Uterus (tissue), 4 donors: ENCODE measurements at places on chromosomes 12 and 14. TPM values are rescaled to one million over a fixed set of nuclear protein-coding genes. Genes with fewer than 3 reads are reported as not detected.

Gene AMN
- 0.69 TPM for total RNA-seq

Gene PROX2
- not detected for total RNA-seq

Gene ST8SIA1
- total RNA-seq = 8.6 TPM

Gene KRT75
- total RNA-seq = not detected

Gene LRP1-AS
- total RNA-seq = not detected

Gene SIX1
- 7.1 TPM for total RNA-seq

Gene GRIP1
- total RNA-seq = 74.8 TPM

Gene C12orf43
- total RNA-seq = 12.2 TPM

Gene STK38L
- total RNA-seq = 26.9 TPM

Gene GALNT9
- total RNA-seq = not detected

- no peak overlapping the region for H3K4me3 ChIP-seq
- no peaks in the 10 kb centered on the region for H3K27me3 ChIP-seq
- no peak for DNase-seq
Observed at GRCh38 chr12:93007544-93007943, 78.4 kb upstream of the EEA1 start.

DNA sequence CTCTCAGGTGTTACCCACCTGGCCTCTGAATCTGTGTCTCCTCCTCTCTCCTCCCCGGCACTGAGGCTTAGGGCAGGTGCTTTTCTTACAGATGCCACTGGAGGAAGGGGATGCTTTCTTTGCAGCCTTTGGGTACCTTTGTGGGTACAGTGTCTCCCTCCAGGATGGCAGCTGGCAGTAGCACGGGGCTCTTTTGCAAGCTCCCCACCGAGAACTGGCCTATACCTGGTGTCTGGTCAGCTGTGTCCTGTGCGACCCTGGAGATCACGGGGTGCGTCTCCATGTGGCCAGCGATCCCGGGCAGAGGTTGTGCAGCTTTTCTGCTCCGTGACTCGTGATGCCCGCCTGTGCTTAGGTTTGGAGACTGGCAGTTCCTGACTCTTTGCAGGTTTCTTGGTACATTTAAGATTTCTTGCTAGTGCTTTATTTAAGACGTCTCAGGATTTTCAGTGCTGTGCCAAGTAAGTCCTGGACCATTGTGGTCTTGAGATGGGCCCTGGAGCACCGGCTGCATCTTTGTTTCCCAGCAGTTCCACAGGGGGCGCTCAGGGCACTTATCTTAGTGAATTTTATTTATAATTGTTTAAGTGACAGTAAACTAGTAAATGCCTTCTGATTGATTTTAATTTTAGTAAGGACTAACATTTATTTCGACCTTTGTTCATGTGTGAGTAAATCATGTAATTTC lies 68.9 kb downstream of the DDX51 start:
- H3K4me3 ChIP-seq = no peak overlapping the region
- H3K27me3 ChIP-seq = no peaks in the 10 kb centered on the region

GRCh38 chr12:67377021-67377420 lies 107.9 kb downstream of the CAND1 start:
- no peak overlapping the region for H3K4me3 ChIP-seq
- no peaks in the 10 kb centered on the region for H3K36me3 ChIP-seq
- no peaks in the 10 kb centered on the region for H3K27me3 ChIP-seq

DNA sequence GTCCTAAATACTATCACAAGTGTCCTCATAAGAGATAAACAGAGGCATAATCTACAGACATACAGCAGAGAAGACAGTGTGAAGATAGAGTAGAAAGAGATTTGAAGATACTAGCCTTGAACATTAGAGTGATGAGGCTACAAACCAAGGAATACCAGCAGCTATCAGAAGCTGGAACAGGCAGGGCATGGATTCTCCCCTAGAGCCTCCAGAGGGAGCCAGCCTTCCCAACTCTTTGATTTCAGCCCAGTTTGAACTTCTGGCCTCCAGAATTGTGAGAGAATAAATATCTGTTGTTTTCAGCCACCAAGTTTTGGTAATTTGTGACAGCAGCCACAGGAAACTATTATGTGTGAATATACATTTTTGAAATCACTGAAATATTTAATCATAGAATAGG lies 47.2 kb downstream of the CCDC91 start:
- no peak for DNase-seq
- no peak overlapping the region for H3K4me3 ChIP-seq
- H3K27ac ChIP-seq = no peak overlapping the region
- H3K4me1 ChIP-seq = no peaks in the 10 kb centered on the region
- no peaks in the 10 kb centered on the region for H3K36me3 ChIP-seq
- H3K27me3 ChIP-seq = no peaks in the 10 kb centered on the region

DNA sequence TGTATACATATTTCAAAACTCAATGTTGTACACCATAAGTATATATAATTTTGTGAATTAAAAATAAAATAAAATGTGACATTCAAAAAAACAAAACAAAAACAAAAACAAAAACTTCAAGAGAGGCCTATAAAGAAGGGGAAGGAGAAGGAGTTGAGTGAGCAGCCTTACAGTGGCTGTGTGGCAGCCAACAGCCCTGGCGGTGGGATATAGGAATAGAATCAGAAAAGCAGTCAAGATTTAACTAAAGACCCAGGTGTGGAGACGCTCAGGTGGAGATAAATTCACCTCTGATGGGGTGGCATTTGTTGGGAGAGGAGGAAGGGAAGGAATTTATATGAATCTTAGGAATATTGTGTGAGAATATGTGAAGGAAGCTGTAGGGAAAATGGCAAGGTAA lies 41.8 kb upstream of the E2F7 start:
- no peaks in the 10 kb centered on the region for H3K36me3 ChIP-seq
- H3K27ac ChIP-seq = no peak overlapping the region
- H3K27me3 ChIP-seq = no peaks in the 10 kb centered on the region
- no peaks in the 10 kb centered on the region for H3K4me1 ChIP-seq

DNA sequence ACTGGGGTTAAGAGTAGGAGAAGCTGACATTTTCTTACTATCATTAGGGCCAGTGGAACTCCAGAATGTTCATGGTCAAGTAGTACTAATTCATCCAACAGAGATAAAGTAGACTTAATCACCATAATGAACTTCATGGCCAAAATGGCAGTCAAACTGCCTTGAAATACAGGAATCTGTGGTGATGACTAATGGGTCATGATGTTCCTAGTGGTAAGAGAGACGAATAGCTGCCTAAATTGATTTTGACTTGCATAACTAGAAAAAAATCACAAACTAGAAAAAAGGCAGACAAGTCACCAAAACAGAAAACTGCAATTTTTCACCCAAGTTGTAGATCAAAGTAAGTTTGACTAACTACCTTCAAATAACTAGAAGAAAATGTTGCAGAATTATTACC lies 138.5 kb downstream of the MGAT4C start:
- no peaks in the 10 kb centered on the region for H3K27me3 ChIP-seq
- H3K4me3 ChIP-seq = no peak overlapping the region
- no peaks in the 10 kb centered on the region for H3K4me1 ChIP-seq
- DNase-seq = no peak

DNA sequence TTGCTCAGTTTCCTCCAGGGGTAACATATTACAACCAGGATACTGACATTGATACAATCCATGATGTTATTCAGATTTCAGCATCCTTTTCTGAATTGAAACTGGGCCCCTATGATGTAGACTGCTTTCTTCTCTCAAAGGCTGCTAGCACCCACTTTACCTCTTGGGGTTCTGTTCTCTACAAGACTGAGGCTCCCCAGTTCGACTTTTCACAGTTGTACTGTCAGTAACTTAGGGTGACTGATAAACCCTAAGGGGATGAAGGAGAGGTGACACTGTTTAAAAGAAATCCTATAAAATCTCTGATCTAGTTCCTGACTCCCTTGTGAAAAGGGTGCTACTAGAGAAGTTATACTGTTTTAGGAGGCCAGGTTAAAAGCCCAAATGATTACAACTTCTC lies 818 bp downstream of the VPS33A start:
- no peaks in the 10 kb centered on the region for H3K36me3 ChIP-seq
- DNase-seq = no peak
- H3K27ac ChIP-seq = peak overlapping the region; percentile 83
- no peaks in the 10 kb centered on the region for H3K4me1 ChIP-seq
- H3K4me3 ChIP-seq = peak overlapping the region; percentile 81

GRCh38 chr14:31835049-31835448 lies 242.1 kb upstream of the ARHGAP5 start:
- no peak overlapping the region for H3K4me3 ChIP-seq
- H3K4me1 ChIP-seq = no peaks in the 10 kb centered on the region
- no peak overlapping the region for H3K27ac ChIP-seq
- H3K27me3 ChIP-seq = no peaks in the 10 kb centered on the region
- DNase-seq = no peak

GRCh38 chr12:2933586-2933985 lies 25.6 kb upstream of the TEAD4 start:
- H3K36me3 ChIP-seq = no peaks in the 10 kb centered on the region
- no peak overlapping the region for H3K27ac ChIP-seq
- no peaks in the 10 kb centered on the region for H3K4me1 ChIP-seq

DNA sequence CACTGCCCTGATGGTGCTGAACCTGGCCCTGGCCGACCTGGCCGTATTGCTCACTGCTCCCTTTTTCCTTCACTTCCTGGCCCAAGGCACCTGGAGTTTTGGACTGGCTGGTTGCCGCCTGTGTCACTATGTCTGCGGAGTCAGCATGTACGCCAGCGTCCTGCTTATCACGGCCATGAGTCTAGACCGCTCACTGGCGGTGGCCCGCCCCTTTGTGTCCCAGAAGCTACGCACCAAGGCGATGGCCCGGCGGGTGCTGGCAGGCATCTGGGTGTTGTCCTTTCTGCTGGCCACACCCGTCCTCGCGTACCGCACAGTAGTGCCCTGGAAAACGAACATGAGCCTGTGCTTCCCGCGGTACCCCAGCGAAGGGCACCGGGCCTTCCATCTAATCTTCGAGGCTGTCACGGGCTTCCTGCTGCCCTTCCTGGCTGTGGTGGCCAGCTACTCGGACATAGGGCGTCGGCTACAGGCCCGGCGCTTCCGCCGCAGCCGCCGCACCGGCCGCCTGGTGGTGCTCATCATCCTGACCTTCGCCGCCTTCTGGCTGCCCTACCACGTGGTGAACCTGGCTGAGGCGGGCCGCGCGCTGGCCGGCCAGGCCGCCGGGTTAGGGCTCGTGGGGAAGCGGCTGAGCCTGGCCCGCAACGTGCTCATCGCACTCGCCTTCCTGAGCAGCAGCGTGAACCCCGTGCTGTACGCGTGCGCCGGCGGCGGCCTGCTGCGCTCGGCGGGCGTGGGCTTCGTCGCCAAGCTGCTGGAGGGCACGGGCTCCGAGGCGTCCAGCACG lies 4.7 kb downstream of the LTB4R start:
- no peaks in the 10 kb centered on the region for H3K4me1 ChIP-seq
- peak overlapping the region; percentile 48 for H3K27ac ChIP-seq

DNA sequence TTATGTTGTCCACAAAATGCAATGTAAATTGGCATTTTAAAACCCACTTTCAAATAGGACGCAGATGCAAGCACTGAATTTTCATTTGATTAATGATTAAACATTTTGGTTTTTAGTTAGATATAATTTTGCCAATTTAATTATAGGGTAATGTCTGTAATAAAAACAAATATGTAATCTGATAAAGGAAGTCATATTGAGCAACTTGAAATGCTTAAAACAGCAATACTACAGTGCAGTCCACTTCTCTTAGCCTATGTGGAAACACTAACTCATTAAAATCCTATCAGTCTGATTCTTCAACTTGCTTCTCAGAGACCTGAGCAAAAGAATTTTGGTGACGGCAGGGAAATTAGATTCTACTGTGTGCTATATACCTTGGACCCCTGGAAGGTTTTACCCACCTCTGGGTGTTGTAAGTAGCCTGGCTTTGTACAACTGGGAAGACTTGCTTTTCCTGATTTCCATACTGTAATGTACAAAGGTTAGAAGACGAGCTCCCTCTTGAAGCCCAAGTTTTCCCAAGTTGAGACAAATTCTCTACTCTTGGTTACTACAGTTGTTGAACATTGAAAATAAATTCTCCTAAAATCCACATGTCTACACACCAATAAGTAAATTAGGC lies 4.1 kb downstream of the TRHDE start:
- no peaks in the 10 kb centered on the region for H3K4me1 ChIP-seq
- no peak overlapping the region for H3K4me3 ChIP-seq
- no peaks in the 10 kb centered on the region for H3K27me3 ChIP-seq
- no peak overlapping the region for H3K27ac ChIP-seq
- no peaks in the 10 kb centered on the region for H3K36me3 ChIP-seq
- no peak for DNase-seq

DNA sequence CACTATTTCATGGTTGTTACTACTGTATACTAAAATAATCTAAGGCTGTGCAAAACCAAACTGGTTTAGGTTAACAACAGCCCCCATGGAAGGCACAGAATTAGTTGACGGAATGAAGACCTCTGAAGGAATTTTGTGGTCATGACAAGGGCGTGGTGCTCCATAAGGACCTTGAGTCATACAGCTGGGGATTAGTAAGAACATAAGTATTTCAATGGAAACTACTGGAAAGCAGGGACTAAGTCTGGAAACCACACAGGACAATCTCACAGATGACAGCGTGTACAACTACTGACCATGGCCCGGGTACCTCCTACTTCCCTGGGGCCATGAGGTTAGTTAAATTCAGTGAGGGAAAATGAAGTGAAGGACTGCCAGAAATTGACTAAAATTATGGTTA lies 98.5 kb upstream of the PLEKHA5 start:
- no peaks in the 10 kb centered on the region for H3K36me3 ChIP-seq
- no peaks in the 10 kb centered on the region for H3K27me3 ChIP-seq
- DNase-seq = no peak
- no peaks in the 10 kb centered on the region for H3K4me1 ChIP-seq

DNA sequence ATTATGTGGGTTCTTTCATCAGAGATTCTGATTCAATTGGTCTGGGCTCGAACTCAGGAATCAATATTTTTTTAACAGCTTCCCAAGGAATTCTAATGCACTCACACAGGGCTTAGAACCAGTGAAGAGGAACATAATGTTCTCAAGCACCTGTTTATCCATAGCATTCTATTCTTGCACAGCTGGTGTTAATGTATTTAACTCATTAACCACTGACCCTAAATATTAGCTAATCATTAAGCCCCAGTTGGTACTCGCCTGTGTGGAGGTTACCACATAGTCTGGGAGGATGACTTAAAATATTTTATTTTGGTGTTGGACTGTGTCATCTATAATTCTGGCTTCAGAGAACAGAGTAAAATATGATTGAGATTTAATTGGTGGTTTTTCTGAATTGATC lies 45.3 kb downstream of the LRP6 start:
- no peaks in the 10 kb centered on the region for H3K27me3 ChIP-seq
- H3K27ac ChIP-seq = no peak overlapping the region
- no peak for DNase-seq
- no peaks in the 10 kb centered on the region for H3K4me1 ChIP-seq

GRCh38 chr12:88889326-88890110 lies 309.2 kb upstream of the KITLG start:
- no peaks in the 10 kb centered on the region for H3K36me3 ChIP-seq
- no peak overlapping the region for H3K4me3 ChIP-seq
- no peaks in the 10 kb centered on the region for H3K27me3 ChIP-seq
- H3K4me1 ChIP-seq = no peaks in the 10 kb centered on the region

DNA sequence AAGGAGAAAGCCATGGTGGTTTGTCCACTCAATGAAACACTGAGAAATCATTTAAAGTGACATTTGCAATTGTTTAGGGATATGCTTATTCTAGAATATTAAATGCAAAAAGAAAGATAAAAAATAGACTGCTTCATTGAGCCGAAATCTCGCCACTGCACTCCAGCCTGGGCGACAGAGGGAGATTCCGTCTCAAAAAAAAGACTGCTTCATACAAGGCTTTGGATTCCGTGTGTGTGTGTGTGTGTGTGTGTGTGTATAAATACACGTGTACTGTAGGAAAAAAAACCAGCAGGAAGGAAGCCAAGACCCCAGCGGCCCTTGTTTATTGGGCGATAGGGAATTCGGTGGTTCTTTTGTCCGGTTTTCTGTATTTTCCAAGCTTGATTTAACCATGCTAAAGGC lies 3.2 kb upstream of the ZNF839 start:
- H3K27ac ChIP-seq = peak overlapping the region; percentile 98
- peak; percentile 71 for DNase-seq
- no peaks in the 10 kb centered on the region for H3K36me3 ChIP-seq
- H3K4me3 ChIP-seq = peak overlapping the region; percentile 28
- H3K4me1 ChIP-seq = no peaks in the 10 kb centered on the region
